ENCODE measurements at places on chromosomes 5 and 9.

GRCh38 chr5:154238776-154239481 is 48.4 kb downstream of the GALNT10 start:
- no peak for DNase-seq

GRCh38 chr5:74013222-74013621 is 387.2 kb downstream of the ARHGEF28 start:
- DNase-seq, result no peak

DNA sequence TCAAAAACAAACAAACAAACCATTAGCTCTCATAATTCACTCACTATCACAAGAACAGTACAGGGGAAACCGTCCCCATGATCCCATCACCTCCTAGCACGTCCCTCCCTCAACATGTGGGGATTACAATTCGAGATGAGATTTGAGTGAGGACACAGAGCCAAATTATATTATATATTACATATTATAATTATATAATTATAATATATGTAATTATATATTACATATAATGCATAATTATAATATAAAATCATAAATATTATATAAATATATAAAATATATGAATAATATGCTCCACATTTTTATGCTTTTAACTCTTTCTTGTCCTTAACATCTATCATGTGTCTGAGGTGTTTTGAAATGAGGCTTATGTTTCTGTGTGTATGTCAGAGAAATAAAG is 3.4 kb upstream of the C9 start:
- DNase-seq, result no peak

DNA sequence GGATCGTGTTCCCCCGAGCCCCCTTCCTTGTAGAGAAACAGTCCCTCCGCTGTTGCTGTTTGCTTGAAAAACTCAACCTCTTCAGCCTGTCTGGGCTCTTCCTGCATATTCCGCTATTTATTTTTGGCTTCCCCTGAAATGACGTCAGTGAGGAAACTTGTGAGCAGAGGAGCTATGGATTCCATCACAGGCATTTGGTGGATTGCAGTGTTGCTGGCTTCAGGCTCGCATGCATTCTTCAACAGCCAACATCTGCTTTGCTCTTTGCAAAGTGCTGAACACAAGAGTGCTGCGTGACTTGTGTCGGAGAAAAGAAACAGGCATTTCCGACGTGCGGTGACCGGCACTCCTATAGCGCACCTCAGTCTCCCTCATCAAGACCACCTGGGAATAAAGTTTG is 232.7 kb downstream of the RFK start:
- DNase-seq, result no peak

DNA sequence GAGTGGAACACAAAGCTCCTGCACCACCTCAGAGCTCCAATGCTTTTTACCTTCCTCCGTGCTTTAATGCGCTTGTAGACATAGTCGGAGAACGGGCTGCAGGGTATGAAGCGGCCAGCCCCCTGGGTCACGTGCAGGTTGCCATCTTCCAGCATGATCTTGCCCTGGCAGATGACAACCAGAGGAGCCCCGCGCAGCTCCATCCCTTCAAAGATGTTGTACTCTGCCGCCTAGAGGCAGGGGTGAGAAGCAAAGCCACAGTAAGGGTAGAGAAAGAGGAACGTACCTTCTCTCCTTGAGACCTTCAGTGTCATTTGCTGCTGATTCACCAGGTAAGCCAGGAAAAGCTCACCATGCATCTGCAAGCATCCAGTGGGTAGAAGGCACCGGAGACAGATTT is 112.3 kb downstream of the DPYSL3 start:
- DNase-seq, result no peak

DNA sequence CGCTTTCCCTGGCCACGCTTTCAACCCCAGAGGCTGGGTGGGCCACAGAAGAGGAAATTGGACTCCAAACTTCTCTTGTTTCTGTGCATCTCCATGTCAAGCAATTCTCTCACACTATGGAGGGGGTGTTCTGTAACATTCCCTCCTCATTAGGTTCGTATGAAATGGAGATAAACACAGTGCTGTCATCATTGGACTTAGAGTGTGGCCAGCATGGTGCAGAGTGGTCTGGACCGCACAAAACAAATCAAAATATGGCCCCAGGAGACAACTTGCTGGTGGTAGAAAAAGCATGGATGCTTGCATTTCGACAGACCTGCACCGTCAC is 655.2 kb downstream of the BNC2 start:
- DNase-seq, result no peak

- DNase-seq, result no peak
Measured at GRCh38 chr9:6040077-6040476, 24.7 kb upstream of the RANBP6 start.

GRCh38 chr5:111603446-111603827 is 91.1 kb upstream of the STARD4 start:
- no peak for DNase-seq

GRCh38 chr5:110371725-110372041 is 354.8 kb downstream of the TMEM232 start:
- no peak for DNase-seq

DNA sequence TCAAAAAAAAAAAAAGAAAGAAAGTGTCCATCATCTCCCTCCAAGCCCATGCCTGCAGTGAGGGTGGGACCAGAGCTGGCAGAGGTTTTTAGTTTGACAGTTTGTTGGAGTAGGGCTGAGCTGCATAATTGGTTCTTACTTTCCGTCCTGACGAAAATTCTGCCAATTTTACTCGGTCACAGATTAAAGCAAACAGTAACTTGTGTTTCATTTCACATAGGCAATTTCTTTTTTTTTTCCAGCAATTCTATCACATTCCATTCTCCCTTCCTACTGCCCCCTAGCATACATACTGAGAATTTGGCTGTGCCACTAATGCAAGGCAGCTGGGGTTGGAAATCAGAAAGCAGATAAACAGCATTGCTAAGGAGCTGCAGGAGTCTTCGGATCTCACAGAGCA is 132.4 kb downstream of the FRMD3 start:
- DNase-seq, result no peak

DNA sequence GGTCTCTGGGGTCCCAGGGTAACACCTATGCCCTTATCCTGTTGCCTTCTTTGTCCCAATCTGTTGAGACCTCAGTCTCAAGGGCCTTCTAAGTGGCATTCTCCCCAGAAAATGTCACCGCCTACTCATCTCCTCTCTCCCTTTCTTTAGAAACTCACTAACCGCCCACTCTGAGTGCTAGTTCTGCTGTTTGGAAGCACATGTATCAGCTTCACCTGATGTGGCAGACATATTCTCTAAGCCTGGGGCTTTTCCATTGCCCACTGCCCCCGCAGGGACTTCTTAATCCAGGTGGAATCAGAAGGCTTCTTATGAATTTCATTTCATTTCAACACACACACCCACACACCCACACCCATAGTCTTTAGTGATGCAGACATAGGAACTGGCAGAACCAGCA is 165.1 kb downstream of the ASTN2 start:
- no peak for DNase-seq
